ENCODE measurements at places on chromosomes 7 and 10.
A peak's percentile ranks its signal among the peaks of the same experiment; 100 is the strongest.

GRCh38 chr10:50579491-50580261 is 44.1 kb downstream of the SGMS1 start:
- DNase-seq, result no peak

GRCh38 chr7:17786314-17786852 is 153.9 kb downstream of the SNX13 start:
- DNase-seq, result no peak

GRCh38 chr10:92419740-92420545 is 129.0 kb downstream of the MARCHF5 start:
- no peak for DNase-seq

GRCh38 chr7:130758429-130759056 is 24.5 kb upstream of the KLF14 start:
- DNase-seq, result no peak

GRCh38 chr7:42886129-42886528 is 25.7 kb downstream of the C7orf25 start:
- DNase-seq, result no peak

GRCh38 chr7:103867874-103868273 is 121.6 kb downstream of the RELN start:
- no peak for DNase-seq

GRCh38 chr10:24272374-24272773 is 63.4 kb downstream of the KIAA1217 start:
- DNase-seq, result no peak

DNA sequence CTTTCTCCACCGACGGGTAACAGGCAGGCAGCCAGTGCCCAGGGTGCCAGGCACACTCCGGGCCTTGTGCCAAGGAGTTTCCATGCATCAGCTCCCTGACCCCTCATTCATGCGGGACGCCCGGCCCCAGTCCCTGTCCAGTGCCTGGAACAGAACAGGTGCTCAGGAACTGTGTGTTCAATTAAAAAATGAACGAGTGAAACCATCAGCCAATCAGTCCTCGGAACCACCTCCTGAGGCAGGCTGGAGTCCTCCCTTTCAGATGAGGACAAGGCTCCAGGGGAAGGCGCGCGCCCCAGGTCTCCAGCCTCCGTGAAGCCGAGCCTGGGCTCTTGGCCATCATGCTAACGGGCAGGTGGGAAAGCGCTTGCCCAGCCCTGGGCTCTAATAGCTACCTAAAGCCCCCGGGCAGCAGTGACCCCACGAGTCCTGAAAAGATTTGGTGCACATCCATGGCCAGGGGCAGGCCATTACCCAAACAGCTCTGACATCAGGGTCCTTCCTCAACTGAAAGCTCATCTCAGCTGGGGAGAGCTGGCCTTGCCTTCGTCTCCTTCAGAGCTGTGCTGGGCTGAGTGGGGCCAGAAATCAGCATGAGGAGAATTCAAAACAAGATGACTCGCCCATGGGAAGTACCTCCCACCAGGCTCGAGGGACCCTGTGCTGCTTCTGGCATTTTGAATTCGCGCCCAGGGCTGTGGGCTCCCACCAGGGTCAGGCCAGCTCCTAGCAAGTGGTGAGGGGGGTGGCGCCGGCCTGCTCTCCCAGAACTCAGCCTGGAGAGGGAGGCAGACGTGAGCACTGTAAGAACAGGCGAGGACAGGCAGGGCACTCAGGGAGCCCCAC is 200.5 kb downstream of the MAD1L1 start:
- no peak for DNase-seq

- DNase-seq, result no peak
Observed at GRCh38 chr10:59719374-59719773, 9.7 kb upstream of the SLC16A9 start.

- DNase-seq, result peak; percentile 10
Observed at GRCh38 chr10:117175215-117175900, 21.9 kb upstream of the KCNK18 start.

DNA sequence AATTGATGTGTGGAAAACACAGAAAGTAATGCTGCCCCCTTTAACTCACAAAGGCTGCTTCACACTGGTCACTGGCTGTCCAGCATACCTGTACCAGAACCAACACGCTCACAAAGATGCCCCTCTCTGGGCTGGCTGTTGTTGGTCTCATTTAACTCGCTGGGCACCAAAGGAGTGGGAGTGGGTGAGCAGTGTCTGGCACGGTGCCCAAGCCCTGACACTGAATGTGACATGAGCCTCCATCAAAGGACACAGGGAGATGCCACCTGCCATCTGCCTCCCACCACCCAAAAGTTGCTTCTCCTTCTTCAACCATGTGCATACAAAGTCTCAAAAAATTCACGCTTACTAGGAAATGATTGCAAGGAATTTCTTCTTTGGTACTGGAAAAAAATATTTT is 86.8 kb downstream of the FGFR2 start:
- DNase-seq, result no peak

DNA sequence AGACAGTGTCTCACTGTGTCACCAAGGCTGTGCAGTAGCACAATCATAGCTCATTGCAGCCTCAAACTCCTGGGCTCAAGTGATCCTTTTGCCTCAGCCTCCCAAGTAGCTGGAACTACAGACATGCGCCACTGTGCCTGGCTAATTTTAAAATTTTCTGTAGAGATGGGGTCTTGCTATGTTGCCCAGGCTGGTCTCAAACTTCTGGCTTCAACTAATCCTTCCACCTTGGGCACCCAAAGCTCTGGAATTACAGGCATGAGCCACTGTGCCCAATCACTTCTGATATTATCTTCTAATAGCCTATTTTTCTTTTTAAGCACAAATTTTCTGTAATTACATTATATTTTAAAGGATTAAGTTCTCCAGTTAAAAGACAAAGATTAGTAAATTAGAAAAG is 42.6 kb upstream of the ZC3HAV1 start:
- no peak for DNase-seq

DNA sequence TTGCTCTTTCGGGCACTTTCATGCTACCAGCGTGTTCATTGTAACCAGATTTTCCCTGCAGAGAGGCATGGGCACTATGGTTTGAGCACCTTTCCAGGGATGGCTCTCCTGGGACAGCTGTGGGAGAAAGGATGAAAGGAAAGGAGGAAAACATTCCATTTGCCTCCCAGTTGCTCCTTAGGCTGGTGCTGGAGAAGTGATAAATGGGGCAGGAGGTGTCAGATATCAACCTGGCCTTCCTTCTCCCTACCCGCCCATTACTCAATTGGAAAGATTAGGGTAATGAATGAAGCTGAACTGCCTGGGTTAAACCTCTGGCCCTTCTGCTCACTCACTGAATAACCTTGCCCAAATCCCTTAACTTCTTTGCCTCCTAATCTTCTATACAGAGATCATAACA is 228.4 kb downstream of the PLXNA4 start:
- DNase-seq, result no peak

GRCh38 chr10:35792291-35792690 is 150.2 kb upstream of the FZD8 start:
- DNase-seq, result no peak

DNA sequence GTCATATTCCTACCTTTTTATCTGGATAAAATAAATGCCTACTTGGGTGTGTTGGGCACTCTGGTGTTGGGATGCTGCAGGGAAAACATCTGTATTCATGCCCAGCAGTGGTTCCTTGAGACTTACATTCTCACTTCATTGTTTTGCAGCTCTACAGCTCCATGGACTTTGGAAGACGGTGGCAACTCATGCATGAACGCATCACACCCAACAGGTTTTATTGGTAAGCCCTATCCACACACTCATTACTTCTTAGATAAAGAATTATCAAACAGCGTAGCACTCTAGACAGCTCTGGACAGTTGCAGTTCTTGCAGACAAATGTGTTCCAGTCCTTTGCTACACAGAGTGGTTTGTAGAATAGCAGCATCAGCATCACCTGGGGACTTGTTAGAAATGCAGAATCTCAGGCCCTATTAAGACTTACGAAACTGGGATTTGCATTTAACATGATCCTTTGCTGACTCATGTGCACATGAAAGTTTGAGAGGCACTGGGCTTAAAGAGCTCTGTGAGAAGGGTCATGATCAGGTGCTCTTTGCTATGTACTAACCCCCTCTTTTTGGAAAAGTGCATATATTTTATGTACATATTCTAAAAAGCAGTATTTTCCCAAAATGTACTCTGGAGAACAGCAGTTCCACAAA is 401.9 kb downstream of the SORCS3 start:
- DNase-seq, result no peak

- DNase-seq, result no peak
Observed at GRCh38 chr7:78605119-78605518, 806.5 kb downstream of the PHTF2 start.

- no peak for DNase-seq
Observed at GRCh38 chr7:55092975-55093373, 74.2 kb downstream of the EGFR start.

- DNase-seq, result no peak
Observed at GRCh38 chr10:22851865-22852239, 76.0 kb upstream of the ARMC3 start.

GRCh38 chr10:113921561-113922370 is 67.3 kb downstream of the NHLRC2 start:
- no peak for DNase-seq

DNA sequence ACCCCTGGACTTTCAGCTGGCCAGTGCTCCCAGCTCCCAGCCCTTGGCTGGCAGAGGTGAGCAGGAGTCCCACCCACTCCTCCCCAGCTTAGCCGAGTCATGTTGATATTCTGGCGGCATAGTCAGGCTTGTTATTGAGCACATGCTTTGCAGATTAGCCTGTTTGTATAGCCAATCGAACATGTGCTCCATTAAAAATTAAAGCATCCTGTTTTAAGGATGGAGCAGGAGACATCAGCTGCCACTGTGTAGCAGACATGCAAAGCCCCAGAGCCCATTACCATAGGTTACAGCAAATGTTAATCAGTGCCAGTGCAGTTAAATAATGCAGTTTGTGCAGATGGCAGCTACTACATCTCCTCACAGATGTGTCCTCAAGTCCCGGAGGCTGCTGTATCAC is 574.6 kb upstream of the GALNT17 start:
- no peak for DNase-seq

DNA sequence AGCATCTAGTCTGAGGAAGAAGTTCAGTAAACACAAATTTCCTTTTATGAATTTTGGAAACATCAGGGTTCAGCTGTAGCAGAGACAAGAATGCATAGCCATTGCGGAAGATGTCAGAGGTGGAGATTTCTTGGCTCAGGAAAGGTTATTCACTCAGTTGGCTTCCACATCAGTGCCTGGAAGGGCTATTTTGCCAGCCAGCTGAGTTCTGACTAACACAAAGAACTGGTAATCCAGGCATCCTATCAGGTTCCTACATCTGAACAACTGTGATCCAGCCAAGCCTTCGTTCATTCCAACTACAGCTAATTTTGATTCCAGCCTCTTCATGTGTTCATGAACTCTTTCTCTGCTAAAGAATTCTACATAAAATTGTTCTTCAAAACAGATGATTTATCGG is 965.6 kb downstream of the XPNPEP1 start:
- DNase-seq, result no peak

- no peak for DNase-seq
Observed at GRCh38 chr10:105875050-105875449, 1234.0 kb downstream of the SORCS3 start.

DNA sequence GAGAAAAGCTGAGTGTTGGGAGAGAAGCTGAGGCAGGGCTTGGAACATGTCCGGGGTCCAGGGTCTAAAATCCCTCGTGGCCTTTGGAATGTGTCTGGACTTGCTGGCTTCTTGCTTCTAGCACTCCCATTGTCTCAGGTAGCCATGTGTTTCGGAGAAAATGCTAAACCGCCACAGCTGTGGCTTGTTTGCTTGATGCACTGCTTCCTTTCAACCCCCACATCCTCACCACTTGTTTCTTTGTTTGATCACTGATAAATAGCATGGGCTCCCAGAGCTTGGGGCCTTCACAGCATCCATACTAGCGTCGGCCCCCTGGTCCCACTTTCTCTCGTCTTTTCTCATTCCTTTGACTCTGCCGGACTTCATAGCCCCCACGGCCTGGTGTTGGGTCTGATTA is 102.7 kb downstream of the ANKRD26 start:
- no peak for DNase-seq

GRCh38 chr10:96496281-96496925 is 17.3 kb downstream of the TLL2 start:
- no peak for DNase-seq

DNA sequence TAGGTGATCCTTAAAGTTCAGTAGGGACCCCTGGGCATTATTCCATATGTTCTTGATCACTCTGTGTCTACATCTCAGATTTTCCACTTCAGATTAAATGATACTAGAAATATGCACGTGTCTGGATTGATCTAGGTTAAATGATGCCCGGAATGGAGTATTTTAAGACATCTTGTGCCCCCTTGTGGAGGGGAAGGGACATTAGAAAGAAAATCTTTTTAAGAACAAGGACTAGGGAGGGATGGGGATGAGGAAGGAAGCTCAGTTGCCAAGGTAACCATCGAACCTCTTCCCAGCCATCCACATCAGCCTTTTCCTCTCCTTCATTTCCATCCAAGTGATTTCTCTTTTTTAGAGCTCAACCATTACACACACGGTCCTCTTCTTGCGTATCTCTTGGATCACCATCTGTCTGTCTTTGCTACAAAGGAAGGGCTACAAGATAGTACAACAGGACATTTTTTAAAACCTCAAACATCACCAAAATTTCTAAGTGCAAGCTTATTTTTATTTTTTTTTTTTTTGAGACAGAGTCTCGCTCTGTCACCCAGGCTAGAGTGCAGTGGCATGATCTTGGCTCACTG is 40.5 kb downstream of the PRSS2 start:
- no peak for DNase-seq
